ENCODE measurements at places on chromosomes 1 and 21.

GRCh38 chr1:24966724-24967346 is 36.8 kb upstream of the RUNX3 start:
- peak; percentile 44 for DNase-seq

DNA sequence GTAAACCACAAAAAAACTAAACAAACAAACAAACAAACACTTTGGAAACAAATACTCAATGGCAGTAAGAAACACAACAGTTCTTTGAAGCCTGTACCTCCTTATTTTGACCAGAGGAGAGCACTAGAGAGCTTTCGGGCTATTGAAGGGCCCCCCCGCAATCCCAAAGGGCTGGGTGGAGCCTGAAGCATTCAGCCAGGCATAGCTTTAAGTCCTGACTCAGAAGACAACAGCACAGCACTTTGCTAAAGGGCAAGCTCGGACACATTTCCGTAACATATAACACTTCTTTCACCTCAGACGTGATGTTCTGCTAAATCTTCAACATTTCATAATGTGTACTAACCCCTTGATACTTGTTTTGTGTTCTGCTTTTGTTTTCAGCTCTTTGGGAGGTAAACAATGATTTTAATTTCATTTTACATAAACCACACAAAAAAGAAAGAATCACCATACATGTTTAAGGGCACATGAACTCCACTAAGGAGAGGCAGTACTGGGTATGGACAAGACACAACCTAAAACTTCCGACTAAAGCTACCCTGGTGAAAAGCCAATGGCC is 9.7 kb upstream of the SHCBP1L start:
- no peak for DNase-seq

DNA sequence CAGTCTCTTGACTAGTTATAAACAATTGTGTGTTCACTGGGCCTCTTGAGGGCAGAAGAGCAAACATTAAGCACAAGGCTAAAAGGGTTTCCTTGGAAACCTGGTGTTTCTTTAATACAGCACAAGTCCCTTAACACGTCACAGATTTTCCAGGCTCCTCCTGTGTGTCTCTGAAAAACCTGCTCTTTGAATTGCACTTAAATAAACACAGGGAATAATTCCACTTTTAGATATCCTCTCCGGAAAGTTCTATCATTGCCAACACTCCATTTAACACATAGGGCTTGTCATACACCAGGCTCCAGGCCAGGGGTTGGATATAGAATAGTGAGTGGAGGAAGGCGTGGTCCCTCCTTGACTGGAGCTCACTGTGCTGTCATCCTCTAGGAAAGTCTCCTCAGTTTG is 442.6 kb downstream of the DSCAM start:
- DNase-seq, result no peak

GRCh38 chr1:167357305-167357704 is 136.6 kb downstream of the POU2F1 start:
- no peak for DNase-seq

- no peak for DNase-seq
Measured at GRCh38 chr1:223126741-223127140, 16.3 kb downstream of the TLR5 start.

DNA sequence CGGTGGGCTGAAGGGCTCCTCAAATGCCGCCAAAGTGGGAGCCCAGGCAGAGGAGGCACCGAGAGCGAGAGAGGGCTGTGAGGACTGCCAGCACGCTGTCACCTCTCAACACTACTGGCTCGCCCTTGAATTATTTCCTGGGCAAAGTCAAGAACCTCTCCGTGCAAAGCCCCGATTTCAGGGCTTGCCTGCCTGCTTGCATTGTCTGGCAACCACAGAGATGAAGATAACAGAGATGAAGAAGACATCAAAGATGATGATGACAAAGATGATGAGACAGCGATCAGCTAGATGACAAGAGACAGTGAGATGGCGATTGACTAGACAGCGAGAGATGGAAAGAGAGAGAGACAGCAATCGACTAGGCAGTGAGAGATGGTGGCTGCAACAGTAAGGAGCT is 976.5 kb downstream of the ADGRL2 start:
- no peak for DNase-seq

DNA sequence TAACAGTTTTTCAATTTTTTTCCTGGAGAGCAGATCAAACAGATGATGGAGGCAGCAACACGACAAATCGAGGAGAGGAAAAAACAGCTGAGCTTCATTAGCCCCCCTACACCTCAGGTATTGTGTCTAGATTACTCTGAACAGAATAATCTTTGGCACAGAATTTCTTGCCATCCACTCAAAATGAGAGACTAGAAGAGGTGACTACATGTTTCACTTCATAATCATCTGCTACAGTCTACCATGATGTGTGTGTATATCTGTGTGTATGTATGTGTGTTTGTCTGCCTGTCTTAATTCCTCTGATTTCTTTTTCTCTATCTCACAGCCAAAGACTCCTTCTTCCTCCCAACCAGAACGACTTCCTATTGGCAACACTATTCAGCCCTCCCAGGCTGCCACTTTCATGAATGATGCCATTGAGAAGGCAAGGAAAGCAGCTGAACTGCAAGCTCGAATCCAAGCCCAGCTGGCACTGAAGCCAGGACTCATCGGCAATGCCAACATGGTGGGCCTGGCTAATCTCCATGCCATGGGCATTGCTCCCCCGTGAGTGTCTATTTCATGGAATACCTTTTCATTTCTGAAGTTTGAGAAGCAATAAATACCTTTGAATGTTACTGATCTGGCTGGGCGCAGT is 11.4 kb downstream of the PRPF3 start:
- DNase-seq, result no peak

GRCh38 chr1:224434691-224435317 is at the start of gene WDR26:
Gene WDR26, minus strand, starts transcription at chr1:224434797.
- peak; percentile 78 for DNase-seq

DNA sequence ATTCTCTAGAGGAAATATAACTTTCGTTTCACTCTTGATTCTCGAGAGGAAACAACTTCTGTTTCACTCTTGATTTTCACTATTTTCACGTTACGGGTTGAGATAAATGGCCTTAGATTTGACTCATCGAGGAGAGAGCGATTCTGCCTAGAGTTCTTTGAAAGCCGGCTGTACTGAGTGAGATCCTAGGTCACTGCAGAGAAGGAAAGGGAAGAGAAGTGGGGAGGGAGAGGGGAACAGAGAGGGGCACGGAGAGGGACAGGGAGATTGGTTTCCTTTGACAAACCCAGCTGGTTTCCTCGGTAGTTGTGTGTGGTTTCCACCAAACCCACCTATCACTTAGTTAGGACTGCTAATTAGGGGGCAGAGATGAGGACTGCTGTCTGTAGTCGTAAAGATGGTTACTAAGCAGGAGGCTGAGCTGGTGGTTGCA is 21.6 kb upstream of the GPR137B start:
- no peak for DNase-seq

DNA sequence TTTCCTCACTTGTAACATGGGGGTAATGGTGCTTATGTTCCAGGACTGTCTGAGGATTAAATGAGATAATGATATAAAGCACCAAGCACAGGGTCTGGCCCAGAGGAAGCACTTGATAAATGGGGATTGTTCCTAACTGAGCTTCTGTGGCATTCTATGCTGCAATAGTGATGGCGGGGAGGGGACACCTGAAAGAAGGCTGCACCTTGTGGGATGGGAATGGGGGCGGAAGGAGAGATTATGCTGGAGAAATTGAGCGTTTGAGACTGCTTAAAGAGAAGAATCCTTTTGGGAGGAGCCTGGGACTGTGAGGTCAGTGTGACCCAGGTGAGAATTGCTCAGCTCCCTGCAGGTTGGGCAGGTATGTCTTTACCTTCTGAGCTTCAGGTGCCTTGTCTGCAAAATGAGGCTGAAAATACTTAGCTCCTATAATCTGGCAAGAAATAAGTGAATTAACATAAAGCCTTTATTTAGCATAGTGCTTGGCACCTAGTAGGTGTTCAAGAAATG is 55.9 kb upstream of the CTPS1 start:
- no peak for DNase-seq

- DNase-seq, result no peak
Measured at GRCh38 chr21:38343691-38344090, 86.9 kb downstream of the KCNJ15 start.

DNA sequence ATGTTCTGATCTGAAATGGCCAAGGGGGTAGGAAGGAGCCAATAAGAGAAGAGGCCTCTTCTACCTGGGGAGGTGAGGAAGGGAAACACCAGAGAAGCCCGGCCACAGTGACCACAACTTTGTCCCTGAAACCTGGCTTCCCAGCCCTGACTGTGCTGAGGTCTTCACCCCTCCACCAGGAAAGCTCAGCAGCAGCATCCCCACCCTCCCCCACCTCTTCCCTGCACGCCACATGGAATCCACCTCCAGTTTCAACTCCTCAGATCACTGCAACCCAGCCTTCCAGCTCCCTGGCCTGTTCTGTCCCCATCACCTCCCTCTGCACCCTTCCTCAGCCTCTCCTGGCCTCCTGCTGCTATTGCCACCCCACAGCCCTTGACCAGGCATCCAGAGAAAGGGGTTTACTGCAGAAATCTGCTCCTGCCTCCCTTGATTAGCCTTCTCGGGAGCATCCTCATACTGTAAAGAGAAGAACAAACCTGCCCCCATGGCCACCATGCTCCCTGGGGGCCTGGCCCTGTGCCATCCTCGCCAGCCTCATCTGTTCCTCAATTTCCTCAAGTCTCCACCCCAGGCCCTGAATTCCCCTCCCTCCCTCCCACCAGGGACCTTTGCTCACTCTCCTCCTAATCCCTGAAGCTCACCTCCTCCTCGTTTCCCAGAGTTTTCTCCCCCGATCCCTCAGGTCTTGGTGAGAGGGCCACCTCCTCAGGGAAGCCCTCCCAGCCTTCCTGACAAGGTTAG is 450.9 kb downstream of the MATN1 start:
- DNase-seq, result no peak

- no peak for DNase-seq
Measured at GRCh38 chr1:172040466-172040865, 199.2 kb downstream of the DNM3 start.

DNA sequence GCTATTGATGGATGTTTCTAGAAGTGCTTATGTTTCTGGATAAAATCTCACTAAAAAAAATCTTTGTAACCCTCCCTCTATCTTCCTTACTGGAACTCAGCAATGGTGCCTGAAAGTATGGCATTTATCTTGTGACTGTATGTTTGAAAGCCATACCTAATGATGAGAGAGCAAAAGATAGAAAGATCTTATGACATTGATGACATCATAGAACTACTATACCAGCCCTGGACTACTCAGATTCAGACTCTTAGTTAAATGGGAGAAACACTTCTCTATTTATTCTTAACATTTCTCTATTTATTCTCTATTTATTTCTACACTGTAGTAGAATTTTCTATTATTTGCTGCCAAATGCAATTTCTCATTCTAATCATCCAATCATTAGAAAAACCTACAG is 32.7 kb upstream of the SYCP1 start:
- no peak for DNase-seq
